T-helper 17 cell (primary cell): ENCODE measurements at places on chromosomes 5 and 9.

GRCh38 chr9:110284211-110284844, 28.0 kb upstream of the TXN start:
- peaks cover 2% of the 10 kb centered on the region for H3K36me3 ChIP-seq
- peaks cover 37% of the 10 kb centered on the region for H3K27me3 ChIP-seq
- no peak for DNase-seq
- no peaks in the 10 kb centered on the region for H3K4me1 ChIP-seq

DNA sequence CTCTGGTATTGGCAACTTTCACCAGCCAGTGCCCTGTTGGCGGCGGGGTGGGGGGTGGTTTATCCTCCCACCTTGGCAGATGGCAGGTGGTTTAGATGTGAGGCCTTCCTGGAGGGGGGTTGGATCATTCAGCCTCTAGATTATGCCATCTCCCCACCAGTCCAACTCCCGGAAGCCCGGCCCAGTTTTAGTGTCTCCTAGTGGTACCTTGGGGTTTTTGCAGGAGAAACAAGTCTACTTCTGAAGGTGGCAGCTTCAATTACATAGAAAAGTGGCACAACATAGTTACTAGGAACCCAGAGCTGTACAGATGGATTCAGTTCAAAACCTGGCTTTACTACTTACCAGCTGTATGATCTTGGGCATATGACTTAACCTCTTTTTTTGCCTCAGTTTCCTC, 11.3 kb downstream of the PRLR start:
- peaks cover 22% of the 10 kb centered on the region for H3K27me3 ChIP-seq
- no peak overlapping the region for H3K27ac ChIP-seq
- H3K4me1 ChIP-seq, result no peaks in the 10 kb centered on the region
- H3K4me3 ChIP-seq, result no peak overlapping the region
- no peak for DNase-seq
- H3K36me3 ChIP-seq, result no peaks in the 10 kb centered on the region

DNA sequence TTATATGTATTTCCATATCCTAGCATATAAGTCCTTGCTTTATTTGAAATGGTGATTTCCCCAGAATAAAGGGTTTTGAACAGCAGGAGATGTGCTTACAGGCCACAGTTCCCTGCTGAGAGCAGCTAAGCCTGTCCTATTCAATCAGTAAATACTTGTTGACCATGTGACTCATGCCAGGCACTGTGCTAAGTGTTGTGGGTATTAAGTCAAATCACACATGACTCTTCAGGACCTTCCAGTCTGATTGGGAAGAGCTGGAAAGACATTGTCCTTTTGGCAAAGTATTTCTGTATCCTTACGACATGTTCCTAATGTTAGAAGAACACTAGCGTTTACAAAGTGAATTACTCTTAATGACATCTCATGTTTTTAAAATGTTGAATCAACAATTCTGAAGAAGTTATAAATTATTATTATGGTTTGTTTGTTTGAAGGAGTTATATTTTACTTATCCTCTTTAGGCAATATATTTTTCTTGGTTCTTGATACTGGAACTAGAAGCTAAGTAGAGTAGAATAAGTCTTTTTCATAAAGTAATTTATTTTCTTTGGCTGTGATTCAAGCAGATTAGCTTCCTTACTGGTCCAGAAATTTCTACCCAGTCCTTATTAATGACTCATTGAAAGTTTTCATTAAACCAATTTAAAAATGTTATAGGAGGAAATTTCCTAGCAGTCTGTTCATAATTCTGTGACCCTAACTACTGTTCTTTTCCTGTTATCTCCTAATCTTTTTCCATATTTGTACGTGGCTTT, 82.1 kb downstream of the GAPVD1 start:
- DNase-seq, result no peak
- H3K4me3 ChIP-seq, result no peak overlapping the region
- no peaks in the 10 kb centered on the region for H3K27me3 ChIP-seq
- peaks cover 4% of the 10 kb centered on the region for H3K36me3 ChIP-seq
- H3K4me1 ChIP-seq, result no peaks in the 10 kb centered on the region
- H3K27ac ChIP-seq, result no peak overlapping the region

- H3K4me1 ChIP-seq, result no peaks in the 10 kb centered on the region
- no peaks in the 10 kb centered on the region for H3K36me3 ChIP-seq
- no peaks in the 10 kb centered on the region for H3K27me3 ChIP-seq
- no peak overlapping the region for H3K27ac ChIP-seq
- no peak overlapping the region for H3K4me3 ChIP-seq
These were observed 111.9 kb upstream of the MARCHF11 start for GRCh38 chr5:16291474-16291873.
